Amniotic stem cell (primary cell): ENCODE measurements at places on chromosomes 12 and 14.

- DNase-seq, result no peak
Observed at GRCh38 chr12:57031138-57031725, 14.9 kb upstream of the TAC3 start.

DNA sequence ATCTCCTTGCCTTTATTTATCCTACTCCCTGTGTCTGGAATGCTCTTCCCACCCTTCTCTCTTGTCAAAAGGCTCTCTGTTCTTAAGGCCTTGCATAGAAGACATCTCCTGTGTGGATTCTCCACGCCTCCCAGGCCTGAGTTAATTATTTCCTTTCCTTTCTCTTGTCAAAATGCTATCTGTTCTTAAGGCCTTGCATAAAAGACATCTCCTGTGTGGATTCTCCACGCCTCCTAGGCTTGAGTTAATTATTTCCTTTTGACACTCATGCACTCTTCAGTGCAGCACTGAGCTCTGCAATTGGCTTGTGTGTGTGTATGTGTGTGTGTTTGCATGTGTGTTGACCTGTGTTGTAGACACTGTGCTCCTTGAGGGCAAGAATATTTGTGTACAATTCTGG is 52.1 kb upstream of the DCD start:
- DNase-seq, result no peak

GRCh38 chr12:51950682-51951198 is 759 bp upstream of the ACVR1B start:
- DNase-seq, result no peak

DNA sequence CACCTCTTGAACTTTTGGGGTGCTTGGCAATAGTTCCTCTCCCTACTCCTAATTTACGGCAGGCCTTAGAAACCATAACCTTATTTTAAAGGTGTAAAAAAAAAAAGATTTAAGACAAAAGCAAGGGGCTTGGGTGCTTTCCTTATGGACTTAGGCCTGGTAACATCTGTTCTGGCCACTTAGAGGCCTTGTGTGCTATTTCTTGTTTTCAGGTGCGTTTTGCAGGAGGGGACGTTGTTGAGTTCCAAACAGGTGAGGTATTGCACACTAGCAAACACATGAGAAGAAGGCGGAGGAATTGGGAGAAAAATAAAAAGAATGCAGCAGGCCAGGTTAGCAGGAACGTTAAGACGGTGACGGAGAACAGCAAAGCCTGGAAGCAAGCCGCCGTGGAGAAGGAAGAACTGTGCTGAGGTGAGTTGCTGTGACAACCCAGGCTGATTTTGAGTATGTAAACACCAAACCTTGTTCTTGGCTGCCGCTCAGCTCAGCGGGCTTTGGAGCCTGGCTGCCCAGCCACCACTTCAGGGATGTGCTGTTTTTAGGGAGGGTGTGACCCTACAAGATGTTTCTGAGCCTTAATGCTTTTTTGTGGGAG is 17.3 kb downstream of the EMG1 start:
- no peak for DNase-seq

DNA sequence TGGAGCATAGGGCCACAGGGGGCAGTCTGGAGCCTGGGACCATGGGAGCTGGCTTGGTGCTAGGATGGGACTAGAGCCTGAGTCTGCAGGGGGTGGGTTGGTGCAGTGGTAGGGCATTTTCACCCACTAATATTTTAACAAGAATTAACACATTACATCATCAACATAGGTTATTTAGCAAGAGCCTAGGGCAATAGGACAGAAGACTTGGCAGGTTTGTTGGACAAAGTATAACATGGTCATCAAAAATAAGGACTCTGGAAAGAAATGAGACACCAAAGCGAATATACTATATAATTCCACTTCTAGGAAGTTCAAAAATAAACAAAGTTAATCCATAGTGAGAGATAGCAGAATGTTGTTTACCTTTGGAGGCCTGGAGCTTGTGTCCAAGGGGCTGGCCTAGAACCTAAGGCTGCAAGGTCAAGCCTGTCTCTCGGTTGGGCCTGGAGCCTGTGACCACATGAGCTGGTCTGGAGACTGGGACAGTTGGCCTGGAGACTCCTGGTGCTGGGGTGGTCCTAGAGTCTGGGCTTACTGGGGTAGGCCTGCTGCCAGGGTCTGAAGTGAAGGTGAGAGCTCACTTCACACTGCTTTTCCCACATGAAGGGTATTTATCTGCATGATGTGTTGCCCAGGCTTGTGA is 28.1 kb upstream of the CNOT2 start:
- no peak for DNase-seq

DNA sequence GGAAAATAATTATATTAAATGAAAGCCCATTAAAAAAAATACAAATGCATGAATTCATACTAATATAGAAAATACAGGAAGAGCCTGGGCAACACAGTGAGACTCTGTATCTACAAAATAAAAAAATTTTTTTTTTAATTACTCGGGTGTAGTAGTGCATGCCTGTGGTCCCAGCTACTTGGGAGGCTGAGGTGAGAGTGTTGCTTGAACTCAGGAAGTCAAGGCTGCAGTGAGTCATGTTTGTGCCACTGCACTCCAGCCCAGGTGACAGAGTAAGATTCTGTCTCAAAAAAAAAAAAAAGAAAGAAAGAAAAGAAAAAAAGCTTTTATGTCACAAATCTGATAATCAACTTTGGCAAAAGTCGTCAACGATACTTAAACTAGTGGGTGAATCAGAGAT is 80.6 kb upstream of the PLEKHA5 start:
- DNase-seq, result no peak

- no peak for DNase-seq
Observed at GRCh38 chr12:29869946-29870345, 86.2 kb upstream of the TMTC1 start.

DNA sequence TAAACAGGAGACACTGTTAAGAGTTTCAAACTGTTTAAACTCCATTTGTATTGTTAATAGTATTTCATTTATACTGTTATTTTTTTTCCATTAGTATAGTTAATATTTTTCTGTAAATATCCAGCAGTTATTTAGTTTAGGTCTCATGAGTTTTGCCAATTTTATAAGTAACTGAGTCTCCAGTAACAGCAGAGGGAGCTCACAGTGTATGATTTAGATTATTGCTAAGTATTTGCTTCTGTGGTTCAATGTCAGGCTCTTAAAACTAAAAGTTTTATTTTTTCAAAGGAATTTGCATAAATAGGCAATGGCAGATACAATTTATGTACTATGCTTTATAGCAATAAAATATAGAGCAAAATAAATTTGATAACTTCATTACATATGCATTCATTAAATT is 209.7 kb downstream of the ATXN7L3B start:
- peak; percentile 7 for DNase-seq
